PC-3 (cell line): ENCODE measurements at places on chromosomes 2 and 18.

DNA sequence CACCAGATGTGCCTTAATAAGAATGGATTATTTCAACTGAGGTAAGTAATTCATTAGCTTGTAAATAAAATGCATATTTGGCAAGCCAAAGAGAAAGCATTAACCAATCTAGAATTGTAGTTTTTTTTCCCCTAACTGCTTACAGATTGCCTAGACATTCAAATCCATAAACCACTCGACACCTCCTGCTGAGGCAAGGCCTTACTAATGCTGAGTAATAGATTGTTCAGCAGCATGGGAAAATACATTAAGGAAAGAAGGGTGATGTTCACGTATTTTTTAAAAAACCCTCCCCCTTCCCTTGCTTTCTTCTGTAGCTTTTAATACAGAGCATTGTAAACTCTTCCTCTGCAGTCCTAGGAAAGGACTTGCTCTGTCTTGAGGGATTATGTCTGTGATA is 17.0 kb upstream of the LINC00305 start:
- peak; percentile 26 for DNase-seq

DNA sequence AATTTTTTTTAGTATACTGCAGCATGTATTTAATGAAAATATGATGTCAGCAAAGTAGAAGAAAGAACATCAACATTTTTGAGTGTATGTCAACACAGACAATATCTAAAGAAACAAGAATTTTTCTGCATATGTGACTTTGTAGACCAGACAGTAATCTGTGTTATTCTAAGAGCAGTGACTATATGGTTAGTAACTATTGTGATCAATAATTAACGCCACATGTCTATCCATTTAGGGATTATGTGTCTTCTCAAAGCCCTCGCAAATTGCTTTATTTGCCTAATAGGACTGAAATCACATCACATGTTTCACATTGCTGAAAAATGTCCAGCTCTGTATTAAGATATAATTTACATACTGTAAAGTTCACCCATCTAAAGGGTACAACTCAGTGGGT is 107.8 kb downstream of the GFPT1 start:
- no peak for DNase-seq

GRCh38 chr2:84854850-84855249 is 26.0 kb downstream of the TRABD2A start:
- DNase-seq: no peak

GRCh38 chr18:75694292-75694691 is 266.8 kb upstream of the SMIM21 start:
- DNase-seq: no peak

DNA sequence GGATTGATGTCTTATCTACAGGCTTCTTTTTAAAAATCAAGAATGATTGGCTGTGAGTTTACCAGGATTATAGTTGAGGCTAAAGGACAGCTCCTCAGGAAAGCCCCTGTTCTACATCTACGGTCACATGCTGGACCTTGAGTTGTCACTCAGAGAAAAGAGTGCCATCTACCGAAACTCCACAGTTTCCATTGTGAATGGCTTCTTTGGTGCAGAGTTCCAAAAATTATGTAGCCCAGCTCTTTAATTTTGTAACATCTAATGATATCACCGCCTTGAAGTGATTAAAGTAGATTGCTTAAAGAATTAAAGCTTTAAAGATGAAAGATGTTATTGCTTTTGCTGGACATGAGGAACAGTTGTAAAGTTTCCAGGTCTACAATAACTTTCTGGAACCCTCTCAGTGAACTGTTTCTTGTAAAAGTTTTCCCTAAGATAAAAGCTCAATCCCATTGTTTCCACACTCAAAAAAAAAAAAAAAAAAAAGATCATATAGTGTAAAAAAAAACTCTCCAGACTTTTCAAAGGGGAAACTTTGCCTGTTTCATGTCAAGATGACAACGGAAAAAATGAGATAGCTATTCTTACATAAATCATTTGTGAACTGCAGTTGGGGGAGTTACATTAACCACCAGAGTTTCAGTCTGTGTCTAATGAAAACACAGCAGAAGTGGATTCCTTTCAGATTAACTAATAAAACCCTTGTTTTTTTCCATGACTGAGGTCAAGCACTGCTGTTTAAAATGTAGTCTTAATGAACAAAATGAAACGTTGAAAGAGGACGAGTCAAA is 4.3 kb downstream of the COL3A1 start:
- peak; percentile 49 for DNase-seq

DNA sequence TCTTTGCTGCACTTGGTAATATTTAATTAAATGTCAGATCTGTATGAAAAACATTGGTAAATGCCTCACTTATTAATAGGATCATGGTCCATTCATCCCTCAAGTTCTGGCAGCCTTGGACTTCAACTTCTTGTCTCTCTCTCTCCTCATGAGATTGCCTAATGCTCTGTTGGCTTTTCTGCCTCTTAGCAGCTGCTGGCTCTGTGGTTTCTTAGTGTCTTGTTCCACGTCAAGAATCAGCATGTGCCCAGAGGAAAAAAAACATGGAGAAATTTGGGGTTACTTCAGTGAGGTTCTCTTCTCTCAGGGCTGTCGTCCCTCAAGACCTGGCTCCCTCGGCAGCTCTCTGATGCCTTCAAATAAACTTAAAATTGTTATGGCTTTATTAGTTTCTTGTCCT is 75.4 kb downstream of the TAF4B start:
- no peak for DNase-seq

DNA sequence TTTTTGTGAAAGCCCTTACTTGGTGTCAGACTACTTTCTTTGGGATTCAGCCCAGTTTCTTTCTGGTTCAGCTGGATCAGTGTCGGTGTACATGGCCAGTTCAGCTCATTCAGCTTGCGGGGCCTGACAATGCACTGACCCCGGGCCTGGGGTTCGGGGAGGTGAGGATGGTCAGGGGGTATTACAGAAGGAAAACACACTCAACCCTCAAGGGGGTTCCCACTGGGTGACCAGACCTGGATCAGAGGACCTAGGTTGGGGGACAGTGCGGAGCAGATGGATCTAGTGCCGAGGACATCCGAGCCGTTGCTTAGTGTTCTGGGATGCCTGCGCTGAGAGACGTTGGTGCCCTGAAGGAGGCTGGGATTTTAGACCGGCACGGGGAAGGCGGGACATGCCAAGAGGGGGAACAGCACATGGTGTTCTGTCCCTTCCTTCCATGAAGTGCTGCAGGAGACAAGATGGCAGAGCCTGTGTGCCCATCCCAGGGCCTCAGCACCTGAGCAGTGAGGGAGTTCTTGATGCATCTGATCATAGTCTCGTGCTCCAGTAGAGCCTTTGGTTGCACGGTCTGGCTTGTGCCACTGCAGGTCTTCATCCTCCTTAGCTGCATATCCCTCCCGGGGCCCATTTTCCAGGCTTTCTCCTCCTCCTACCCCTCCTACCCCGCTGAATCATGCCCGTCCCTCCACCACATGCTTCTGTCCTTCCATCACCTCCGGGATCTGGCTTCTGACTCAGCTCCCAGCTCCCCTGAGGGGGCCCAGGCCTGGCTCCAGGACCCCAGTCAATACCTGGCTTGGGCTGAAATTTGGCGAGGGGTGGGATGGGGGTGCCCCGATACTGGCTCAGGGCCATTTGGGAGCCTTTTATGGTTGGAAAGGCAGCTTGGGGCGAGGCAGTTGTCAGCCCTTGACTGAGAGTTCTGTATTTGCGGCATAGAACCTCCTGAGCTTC is 18.0 kb downstream of the SPEG start:
- DNase-seq: peak; percentile 98

DNA sequence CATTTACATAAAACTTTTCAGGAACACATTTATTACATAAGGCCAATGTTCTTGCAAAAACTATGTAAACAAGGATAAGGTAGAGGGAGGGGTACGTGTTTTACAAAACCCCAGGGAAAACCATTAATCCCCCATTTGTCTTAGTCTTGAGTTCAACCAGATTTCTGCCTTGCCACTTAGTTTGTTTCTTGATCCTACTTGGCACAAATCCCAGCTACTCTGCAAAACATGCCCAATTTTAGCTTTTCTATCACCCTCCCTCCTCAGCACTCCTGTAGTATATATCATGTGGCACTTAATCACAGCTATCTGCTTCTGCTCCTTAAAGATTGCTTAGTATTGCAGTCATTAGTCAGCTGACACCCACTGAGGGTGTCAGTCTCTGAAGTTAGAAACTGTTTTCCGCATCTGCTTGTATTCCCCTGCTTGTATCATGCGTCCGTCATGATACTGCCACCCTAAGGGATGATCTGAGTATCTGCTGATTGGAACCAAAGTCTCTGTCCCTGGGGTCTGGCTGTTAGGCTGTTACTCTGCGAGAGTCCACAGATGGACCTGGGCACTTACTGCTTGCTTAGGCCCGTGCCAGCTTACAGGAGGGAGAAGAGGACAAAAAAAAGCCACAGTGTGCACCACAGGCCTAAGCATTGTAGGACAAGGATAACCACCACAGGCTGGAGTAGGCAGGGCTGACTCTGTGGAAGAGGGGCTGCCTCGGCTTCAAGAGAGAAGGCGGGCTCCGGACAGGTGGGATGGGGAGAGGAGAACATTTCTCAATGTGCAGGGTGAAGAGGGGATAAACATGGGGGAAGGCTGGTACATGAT is 82.2 kb downstream of the EPAS1 start:
- DNase-seq: no peak

DNA sequence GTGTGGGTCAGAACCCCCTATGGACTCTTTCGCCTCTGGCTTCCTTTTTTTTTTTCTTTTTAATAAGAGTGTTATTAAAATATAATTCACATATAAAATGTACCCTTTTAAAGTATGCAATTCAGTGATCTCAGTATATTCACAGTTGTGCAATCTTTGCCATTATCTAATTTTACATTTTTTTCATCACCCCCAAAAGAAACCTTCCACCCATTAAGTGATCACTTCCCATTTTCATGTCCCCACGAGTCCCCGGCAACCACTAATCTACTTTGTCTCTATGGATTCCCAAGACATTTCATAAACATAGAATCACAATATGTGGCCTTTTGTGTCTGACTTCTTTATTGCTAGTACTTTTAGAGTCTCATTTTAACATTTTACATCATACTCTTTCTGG is 38.7 kb upstream of the ANXA4 start:
- no peak for DNase-seq

- no peak for DNase-seq
Observed at GRCh38 chr2:215961981-215962380, 51.4 kb downstream of the MREG start.

DNA sequence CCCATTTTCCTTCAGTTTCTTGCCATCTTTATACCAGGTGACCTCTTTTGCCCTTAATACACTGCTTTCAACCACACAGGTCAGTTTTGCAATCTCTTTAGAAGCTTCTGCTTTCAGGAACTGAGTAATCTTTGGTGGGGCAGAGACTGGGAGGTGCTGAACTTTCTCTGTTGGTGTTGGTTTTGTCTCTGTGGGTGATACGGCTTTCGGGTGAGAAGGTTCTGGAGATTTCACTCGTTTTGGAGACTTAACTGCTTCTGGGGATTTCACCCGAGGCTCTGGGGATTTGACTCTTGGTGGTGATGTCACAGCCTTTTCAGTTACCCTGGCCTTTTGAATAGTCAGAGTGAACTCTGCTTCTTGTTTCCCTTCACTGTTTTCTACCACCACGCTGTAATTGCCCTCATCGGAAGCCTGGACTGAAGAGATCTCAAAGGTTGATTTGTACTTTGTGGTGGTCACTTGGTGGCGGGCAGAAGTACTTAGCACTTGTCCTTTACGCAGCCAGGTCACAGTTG is 50.4 kb downstream of the PLEKHA3 start:
- no peak for DNase-seq

DNA sequence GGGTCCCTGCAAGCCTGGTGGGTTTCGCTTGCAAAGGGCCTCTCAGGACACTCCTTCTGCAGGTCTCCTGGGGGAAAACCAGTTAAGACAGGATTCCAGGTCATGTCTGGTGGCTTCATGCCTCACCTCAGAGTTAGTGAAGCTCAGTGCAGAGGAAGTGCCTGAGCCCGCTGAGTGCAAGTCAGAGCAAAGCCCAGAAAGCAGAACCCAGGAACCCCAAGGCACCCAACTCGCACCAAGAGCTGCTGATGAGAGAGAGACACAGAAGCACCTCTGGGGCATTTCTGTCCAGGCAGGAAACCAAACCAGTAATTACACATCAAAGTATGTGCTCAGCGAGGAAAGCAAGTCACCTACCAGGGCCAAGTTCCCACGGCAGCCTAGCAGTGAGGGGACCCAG is 78.4 kb downstream of the ARHGEF4 start:
- DNase-seq: no peak

DNA sequence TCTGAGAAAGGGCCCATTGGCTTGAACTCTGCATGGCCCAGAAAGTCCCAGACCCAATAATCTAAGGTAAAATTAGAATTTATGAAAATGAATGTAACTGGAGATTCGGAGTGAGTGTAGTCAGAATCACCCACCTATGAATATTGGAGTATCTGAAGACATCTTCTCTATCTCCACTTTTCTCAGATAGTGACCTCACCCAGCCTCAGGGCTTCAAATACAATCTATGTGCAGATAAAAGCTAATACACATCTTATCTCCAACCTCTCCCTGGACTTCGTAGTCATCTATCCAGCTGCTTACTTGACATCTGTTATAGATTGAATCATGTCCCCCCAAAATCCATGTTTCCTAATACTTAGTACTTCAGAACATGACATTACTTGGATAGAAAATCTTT is 263.2 kb downstream of the RAD51AP2 start:
- DNase-seq: no peak

- peak; percentile 75 for DNase-seq
Observed at GRCh38 chr2:235594041-235594440, 100.2 kb downstream of the AGAP1 start.

- DNase-seq: peak; percentile 19
Observed at GRCh38 chr18:62809900-62810299, 94.6 kb downstream of the PHLPP1 start.

GRCh38 chr2:47803770-47804169 is 20.8 kb downstream of the MSH6 start:
- DNase-seq: no peak
